ENCODE measurements at places on chromosomes 16 and 17.
A peak's percentile ranks its signal among the peaks of the same experiment; 100 is the strongest.

DNA sequence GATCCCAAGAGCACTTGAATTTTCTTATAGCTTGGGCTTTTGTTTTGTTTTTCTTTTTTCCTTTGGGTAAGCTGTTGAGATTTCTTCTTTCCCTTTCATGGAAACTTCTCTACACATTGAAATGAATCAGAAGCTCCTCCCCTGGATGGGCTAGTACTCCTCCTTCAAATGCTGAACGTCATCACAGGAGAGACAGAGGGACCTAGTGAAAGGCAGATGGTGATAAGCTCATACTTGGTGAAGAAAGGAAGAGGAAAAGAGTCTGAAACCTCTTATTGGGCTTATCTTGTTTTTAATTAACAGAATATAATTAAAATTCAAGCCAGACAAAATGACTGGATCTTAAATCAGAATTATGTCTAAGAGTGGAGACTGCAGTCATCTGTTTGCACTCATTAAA is 147.3 kb downstream of the SNX11 start:
- no peak for DNase-seq

DNA sequence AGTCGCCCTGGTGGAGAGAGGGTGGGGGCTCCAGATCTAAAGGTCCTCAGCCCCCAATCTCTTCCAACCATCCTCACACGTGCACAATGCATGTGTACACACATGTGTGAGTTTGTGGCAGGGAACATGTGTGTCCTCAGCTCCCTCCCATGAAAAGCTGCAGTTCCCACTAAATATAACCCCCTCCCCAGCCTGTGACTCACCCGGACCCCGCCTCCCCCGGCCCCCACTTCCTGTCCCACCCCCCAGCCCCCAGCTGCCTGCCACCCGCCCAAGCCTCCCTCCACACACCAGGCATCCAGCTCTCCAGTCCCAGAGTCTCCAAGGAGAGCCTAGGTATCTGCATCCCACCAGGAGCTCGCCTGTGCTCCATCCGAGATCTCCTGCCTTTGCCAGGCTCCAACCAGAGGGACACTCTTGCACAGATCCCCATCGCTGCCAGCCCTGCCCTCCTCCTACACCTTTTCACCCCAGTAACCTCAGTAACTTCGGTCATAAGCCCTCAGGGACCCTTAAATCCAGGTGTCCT is 3.9 kb downstream of the DLG4 start:
- no peak for DNase-seq

GRCh38 chr16:7585705-7586104 is 253.1 kb downstream of the RBFOX1 start:
- DNase-seq: no peak

GRCh38 chr17:60529806-60530205 is 3.8 kb upstream of the APPBP2 start:
- no peak for DNase-seq

- DNase-seq: peak; percentile 70
Measured at GRCh38 chr16:74999219-74999608, 390 bp downstream of the ZNRF1 start.

DNA sequence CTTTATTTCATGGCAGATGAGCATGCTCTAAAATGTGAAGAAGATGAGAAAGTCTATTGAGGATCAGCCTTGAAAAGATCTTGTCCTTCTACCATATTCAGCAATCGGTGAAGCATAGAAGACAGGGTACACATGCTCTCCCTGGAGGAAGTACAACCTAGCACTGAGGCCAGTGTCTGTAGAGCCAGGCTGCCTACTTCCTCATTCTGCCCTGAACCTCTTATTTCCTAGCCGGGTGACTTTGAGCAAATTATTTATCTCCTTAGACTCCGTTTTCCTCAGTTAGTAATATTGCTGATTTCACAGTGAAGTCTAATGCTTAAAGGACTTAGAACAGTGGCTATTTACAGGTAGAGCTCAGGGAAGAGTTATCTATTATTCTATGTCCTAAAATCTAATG is 58.4 kb downstream of the TMEM100 start:
- no peak for DNase-seq

GRCh38 chr17:42078396-42079043 is 19.8 kb downstream of the ZNF385C start:
- DNase-seq: no peak

DNA sequence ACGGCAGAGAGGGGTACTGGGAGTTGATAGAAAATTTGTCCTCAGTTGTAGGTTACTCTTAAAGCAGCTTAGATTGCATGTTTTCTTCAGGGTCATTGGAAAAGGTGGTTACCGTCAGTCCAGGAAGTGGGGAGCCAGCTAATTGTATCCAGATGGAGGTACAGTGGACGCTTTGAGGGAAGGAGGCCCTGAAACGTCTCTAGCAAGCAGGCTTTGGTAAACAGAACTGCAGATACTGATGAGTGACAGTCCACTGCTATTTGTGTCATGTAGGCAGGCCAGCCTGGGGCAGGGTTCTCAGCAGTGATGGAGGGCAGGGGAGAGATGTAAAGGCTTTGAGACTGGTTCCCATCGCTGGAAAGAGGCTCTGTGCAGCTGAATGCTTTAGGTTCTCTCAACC is 30.2 kb upstream of the ST6GALNAC1 start:
- no peak for DNase-seq

- peak; percentile 66 for DNase-seq
Measured at GRCh38 chr17:8222630-8223355, 12.4 kb upstream of the AURKB start.

- DNase-seq: no peak
Measured at GRCh38 chr17:57315061-57316015, 59.0 kb downstream of the MSI2 start.

DNA sequence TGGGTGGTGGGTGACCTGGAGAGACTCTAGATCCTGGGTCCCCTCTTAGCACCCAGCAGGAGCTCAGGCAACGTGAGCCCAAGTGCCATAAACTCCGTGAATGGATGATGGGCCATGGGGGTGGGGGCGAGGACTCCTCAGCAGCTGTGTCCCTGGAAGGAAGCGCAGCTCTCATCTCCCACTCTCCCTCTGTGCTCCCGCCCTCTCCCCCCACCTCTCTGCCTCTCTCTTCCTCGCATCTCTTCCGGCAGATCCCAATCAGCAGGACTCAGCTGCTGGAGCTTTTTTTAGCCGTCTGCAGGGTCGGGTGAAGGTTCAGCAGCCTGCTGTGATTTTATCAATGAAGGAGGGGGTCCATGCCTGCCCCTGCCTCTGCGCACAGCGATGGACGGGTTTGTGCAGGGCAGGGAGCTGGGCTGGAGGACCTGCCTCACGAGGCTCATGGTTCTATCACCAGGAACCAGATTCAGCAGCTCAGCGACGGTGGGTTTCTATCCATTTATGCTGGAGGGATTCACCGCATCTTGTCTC is 8.3 kb downstream of the CCR7 start:
- no peak for DNase-seq

- DNase-seq: no peak
Measured at GRCh38 chr16:52466994-52467393, 79.9 kb downstream of the TOX3 start.

GRCh38 chr17:13158494-13159240 is 140.8 kb upstream of the ELAC2 start:
- no peak for DNase-seq

DNA sequence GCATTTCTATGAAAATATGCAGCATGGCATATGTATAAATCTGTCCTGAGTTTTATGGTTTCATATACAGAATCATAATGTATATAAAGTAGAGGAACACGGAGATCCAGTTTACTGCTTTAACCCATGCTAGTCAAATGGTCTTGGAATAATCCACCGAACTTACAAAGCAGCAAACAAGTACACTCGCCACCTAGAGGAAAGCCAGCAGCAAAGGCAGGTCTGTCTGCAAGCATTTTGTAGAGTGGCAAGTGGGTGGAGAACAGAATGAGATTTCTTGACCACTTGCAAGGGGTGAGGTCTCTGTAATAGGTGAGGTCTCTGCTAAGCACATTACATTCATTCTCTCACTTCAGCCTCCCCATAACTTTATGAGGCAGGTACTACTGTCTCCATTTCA is 308.3 kb downstream of the CA10 start:
- no peak for DNase-seq

DNA sequence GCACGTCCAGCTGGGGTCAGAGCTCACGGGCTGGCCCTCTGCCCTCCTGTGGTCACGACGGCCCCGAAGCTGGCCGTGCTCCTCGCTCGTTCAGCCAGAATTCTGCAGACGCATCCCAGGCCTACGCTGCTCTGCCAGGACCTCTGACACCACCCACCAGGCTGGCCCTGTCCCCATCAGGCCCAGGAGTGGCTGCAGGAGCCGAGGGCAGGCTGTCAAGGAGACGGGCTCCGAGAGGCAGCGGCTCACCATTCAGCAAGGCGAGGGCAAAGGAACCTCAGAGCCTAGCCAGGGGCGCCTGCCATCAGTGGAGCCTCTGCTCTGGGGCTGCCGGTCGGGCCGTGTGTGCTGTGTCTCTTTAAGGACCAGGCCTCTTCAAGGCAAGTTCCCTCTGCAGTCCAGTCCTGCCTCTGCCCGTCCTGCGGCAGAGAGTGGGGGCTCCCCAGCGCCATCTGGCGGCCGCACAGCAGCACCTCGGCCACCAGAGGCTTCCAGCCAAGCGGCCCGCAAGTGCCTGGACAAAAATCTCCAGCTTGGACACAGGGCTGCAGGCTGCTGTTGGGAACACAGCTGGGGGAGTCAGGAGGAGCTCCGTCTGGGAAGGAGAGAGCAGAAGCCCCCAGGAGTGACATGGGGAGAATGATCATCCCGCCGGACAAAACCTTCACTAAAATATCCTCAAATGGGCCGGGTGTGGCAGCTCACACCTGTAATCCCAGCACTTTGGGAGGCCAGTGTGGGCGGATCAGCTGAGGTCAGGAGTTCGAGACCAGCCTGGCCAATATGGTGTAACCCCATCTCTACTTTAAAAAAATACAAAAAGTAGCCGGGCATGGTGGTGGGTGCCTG is 7.4 kb upstream of the ABR start:
- DNase-seq: peak; percentile 86

DNA sequence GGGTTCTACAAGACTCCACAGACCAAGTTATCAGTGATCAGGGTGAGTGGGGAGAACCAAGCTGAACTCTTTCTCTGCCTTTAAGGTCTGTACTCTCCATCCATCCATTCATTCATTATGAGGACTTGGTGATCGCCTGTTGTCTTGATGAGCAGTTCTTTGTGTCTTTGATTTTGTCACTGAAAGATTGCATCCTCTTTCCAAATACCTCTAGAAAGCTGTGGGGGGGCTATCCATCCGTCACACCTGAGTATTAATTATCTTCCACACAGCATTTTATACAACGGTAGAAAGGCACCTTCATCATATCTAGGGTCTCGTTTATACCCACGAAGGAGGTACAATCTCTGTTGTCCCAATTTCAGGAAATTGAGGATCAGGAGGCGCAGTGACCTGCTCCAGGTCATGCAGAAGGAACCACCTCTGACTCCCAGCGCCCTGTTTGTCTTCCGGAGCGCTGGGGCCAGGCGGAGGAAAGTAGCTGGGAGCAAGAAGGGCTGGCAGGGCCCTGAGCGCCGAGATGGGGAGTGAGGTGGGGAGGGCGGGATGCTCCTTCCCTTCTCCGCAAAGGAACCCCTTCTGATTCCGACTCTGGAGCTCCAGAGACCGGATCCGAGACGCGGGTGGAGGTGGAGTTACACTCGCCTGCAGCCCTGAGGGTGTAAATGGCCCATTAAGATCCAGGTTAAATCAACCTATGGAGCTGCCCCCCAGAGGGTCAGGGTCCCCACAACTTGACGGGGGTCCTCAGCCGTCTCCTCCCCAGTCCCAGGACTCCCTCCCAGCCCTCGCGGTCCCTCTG is 605 bp upstream of the ABAT start:
- no peak for DNase-seq

DNA sequence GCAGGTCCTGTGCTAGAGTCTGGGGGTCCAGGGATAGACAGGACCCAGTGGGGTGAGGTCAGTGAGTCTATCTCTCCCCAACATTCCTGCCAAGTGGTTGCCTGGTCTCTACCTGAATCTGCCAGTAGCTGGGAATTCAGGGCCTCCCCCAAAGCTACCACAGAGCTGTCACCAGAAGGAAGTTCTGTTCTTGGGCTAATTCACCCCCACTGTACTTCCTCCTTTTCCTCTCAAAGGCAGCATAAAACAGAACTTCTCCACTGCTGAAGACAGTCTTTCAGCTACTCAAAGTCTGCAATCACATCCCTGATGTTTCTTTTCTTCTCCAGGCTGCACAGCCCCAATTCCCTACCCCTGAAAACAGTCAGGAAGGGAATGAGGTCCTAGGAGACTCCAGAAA is 8.7 kb downstream of the CAMTA2 start:
- DNase-seq: no peak

- DNase-seq: peak; percentile 98
Measured at GRCh38 chr16:70438969-70439862, at the start of gene ST3GAL2. Gene ST3GAL2, minus strand, starts transcription at chr16:70439100. Its CDS starts 40,570 bp downstream, at chr16:70398530.

GRCh38 chr16:14172200-14172809 is 101.2 kb downstream of the MRTFB start:
- DNase-seq: no peak

- DNase-seq: peak; percentile 49
Measured at GRCh38 chr17:77423589-77424451, 283.1 kb downstream of the SEC14L1 start.

DNA sequence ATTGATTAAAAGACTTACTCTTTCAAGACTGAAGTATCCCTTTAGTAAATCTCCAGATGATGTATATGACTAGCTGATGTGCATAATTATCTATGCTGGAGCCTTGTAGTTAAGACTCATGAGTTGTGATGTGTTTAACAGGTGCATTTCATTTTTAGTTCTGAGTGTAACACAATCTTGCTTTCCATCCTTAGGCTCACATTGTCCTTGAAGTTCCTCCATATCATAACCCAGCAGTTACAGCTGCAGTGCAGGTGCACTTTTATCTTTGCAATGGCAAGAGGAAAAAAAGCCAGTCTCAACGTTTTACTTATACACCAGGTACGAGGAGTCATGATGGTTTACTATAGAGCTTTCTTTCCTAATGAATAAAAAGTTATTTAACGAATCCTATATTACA is 52.9 kb downstream of the ESRP2 start:
- no peak for DNase-seq

DNA sequence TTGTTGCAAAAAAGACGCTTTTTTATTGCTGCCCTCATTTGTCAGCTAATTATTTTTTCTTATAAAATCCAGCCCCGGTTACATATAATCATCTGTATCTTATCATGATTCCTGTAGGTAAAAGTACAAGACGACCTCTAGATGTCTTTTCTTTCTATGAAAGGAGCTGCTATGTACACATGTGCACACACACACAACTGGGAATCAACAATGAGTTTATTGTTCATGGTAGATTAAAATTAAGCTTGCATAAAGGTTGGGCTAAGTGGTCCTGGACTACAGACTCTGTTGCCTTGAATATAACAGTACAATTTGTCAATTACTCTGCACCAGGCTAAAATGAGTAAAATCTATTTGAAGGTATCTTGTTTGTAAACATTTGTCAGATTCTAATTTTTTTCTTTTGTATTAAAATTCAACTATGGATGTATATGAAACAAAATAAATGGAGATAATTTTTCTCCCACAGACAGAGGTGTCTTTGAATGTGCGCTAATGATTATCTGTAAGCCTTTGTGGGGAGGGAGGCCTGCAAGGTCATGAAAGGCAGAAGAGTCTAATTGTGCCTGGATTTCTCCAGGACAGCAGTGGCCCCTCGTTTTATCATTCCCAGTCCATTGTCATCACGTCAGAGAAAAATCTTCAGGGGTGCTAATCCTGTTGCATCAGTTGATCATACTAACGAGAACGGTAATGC is 13.4 kb downstream of the C17orf58 start:
- no peak for DNase-seq

Measured in frontal cortex (tissue), 4 donors.